ENCODE measurements at places on chromosomes 13 and 19.

DNA sequence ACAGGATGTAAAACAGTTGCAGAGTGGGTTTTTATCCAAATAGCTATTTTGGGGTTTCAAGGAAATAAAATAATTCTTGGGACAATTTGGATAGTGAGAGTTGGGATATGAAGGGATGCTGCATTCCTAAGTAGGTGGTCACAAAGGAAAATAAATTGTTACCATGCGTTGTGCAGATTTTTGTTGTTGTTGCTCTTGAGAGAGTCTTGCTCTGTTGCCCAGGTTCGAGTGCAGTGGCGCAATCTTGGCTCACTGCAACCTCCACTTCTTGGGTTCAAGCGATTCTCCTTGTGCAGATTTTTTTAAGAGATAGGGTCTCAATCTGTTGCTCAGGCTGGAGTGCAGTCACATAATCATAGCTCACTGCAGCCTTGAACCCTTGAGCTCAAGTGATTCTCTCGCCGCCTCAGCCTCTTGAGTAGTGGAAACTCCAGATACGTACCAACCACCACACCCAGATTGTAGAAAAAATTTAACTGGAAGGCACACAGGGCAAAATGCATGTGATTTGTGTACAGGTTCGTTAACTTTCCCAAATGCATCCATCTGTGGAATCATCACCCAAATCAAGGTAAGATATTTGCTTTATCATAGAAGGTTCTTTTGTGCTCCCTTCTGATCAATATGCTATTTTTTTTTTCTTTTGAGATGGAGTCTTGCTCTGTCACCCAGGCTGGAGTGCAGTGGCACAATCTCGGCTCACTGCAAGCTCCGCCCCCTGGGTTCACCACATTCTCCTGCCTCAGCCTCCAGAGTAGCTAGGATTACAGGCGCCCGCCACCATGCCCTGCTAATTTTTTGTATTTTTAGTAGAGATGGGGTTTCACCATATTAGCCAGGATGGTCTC is 16.0 kb downstream of the SLC1A5 start:
- no peak for DNase-seq

- no peak for DNase-seq
These were observed 16.4 kb downstream of the ZNF574 start for GRCh38 chr19:42092350-42092749.

DNA sequence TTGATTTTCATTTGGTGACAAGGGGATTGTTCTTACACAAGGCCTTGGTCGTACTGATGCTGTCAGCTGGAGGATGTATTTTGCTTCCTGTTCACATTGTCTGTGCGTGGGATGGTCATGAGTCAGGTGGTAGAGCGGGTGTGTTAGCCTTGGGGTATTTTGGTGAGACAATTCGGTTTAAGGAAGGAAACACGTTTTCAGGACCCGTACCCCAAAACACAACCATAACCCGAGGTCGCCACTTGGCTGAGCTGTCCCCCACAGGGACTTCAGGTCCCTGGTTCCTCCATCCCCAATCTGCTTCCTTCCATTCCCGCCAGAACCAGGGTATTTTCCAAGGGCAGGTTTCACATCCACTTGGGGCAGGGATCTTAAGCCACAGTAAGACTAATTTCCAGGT is 15.0 kb downstream of the MYO9B start:
- peak; percentile 77 for DNase-seq

DNA sequence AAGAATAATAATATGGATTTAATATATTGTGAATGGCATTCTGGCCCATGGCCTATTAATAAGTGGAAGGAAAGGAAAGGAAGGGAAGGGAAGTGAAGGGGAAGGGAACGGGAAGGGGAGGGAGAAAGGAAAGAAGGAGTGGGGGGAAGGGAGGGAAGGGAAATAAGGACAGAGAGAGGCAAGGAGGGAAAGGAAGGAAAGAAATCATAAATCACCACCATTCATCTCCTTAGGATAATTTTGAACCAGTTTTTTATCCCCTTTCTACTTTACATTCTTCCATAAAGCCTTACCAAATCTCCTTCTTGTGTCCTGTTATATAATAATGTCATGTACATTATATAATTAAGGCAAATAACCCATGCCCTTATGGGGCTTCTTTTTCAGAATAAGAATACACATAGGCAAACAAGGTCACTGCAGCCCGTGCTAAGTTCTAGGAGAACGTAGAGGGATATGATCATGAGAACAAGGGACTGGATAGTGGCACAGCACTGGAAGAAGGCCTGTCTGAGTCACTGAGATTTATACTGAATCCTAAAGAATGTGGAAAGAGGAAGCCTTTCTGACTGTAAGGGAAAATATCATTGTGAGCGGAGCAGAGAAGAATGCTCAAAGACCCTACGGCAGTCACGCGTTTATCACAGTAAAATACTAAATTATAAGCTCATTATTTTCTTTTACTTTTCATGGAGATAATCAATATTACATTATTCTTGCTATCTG is 444.5 kb upstream of the GPC6 start:
- DNase-seq: no peak

GRCh38 chr13:99033814-99034213 is 56.0 kb upstream of the DOCK9 start:
- no peak for DNase-seq

- no peak for DNase-seq
These were observed 207.2 kb upstream of the SPRY2 start for GRCh38 chr13:80547885-80548825.

DNA sequence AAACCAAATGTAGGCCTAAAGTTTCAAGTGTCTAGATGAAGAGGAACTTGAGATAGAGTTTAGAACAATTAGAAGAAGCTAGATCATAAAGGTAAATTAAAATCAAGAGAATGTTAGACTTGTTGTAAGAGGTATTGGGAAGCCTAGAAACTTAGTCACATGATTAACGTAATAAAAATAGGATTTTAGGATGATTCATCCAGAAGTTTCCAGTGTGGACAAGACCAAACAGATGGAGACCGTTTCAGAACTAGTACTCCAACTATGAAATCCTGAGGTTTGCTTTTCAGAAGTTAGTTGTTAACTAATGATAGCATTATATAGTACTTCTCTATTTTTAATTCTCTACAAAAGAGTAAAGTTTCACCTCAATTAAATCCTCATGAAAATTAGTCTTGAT is 104.9 kb downstream of the MZT1 start:
- DNase-seq: no peak

All from GM13977 (cell line).